ENCODE measurements at places on chromosomes 7 and 10.

GRCh38 chr10:24574578-24575155 lies 149.0 kb downstream of the ARHGAP21 start:
- no peak for DNase-seq

GRCh38 chr7:95590387-95591248 lies 5.7 kb downstream of the PDK4 start:
- DNase-seq = no peak

DNA sequence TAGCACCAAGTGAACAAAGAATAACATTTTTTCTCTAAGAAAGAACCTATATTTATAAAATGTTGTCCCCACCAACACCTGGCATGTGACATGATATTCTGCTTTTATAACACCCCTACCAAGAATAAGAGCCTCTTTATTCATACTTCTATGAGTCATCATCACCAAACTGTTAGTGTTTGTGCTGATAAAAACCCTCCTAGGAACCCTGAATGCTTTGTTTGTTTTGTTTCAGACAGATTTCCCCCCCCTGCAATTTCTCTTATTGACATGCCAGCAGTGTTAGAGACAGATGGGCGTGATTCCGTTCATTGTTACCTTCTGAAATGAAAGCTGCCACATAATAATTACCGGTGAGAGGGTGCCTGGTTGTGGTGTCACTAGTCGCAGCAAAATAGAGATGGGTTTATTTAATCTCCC lies 651.1 kb downstream of the SORCS1 start:
- no peak for DNase-seq

- no peak for DNase-seq
Observed at GRCh38 chr7:147492606-147493005, 1098.0 kb upstream of the C7orf33 start.

All from osteocyte (in vitro differentiated cells).